ENCODE measurements at places on chromosomes 16 and 17.

GRCh38 chr17:41736983-41737679, 2.7 kb upstream of the HAP1 start:
- DNase-seq, result no peak

DNA sequence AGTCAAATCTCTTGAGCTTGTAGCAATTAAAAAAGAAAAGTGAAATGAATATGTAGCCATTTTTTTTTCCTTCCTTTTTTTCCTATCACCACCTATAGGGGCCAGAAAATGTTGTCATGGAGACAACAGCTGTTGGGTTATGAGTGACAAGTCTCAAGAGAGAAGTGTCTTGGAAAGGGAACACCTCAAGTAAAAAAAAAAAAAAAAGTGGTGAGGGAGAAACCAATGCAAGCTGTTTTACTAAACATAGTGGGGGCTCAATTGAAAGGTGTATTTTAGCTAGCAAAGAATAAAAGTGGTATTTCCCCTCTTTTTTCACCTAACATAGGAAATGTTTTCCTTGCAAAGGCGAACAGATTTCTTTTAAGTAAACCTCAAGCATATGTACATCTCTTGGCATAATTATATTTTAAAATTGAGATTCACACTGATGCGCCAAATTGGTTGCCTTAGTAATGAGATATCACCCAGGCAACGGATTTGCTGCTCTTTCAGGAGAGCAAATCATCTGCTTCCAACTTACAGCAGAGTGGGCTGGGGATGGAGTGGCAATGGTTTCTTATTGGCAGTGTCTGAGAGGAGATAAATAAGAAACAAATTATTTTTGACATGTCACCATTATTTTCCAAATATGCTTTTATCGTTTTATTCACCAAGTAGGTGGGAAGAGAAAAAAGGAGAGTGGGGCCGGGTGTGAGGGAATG, 183.6 kb downstream of the MYO1D start:
- no peak for DNase-seq

GRCh38 chr16:754656-755055, 5.9 kb upstream of the MSLN start:
- no peak for DNase-seq

DNA sequence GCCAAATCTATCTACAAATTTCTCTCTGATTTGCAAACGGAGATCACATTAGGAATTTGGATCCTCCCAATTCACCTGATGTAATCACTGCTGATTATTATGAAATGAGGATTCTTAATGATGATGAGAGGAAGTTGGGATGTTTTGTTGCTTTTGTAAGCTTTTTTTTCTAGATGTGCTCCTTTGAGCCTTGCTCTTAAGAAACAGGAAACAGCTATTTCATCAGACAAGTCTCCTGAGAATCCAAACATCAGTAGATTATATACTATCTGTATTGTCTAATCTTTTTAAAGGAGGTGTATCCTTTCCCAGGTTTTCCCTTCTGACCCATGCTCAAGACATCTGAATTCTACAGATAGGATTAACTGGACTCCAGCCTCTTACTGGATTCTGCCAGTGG, 73.3 kb downstream of the KIF2B start:
- no peak for DNase-seq

- no peak for DNase-seq
These were observed 279.0 kb upstream of the IRX5 start for GRCh38 chr16:54651440-54652195.

Measured in stimulated activated CD4-positive, alpha-beta T cell treated with anti-CD3 and anti-CD28 coated beads, Interleukin-4, amount 100 ng/mL, for 48 hours (primary cell).